ENCODE measurements at places on chromosomes 2 and 18. TPM values are rescaled to one million over a fixed set of nuclear protein-coding genes. Genes with fewer than 3 reads are reported as not detected.

Gene RND3
- 55.8 TPM for total RNA-seq

Gene RBM44
- 0.71 TPM for total RNA-seq

GRCh38 chr2:127015106-127015910, 91.6 kb downstream of the BIN1 start:
- no peak for DNase-seq

DNA sequence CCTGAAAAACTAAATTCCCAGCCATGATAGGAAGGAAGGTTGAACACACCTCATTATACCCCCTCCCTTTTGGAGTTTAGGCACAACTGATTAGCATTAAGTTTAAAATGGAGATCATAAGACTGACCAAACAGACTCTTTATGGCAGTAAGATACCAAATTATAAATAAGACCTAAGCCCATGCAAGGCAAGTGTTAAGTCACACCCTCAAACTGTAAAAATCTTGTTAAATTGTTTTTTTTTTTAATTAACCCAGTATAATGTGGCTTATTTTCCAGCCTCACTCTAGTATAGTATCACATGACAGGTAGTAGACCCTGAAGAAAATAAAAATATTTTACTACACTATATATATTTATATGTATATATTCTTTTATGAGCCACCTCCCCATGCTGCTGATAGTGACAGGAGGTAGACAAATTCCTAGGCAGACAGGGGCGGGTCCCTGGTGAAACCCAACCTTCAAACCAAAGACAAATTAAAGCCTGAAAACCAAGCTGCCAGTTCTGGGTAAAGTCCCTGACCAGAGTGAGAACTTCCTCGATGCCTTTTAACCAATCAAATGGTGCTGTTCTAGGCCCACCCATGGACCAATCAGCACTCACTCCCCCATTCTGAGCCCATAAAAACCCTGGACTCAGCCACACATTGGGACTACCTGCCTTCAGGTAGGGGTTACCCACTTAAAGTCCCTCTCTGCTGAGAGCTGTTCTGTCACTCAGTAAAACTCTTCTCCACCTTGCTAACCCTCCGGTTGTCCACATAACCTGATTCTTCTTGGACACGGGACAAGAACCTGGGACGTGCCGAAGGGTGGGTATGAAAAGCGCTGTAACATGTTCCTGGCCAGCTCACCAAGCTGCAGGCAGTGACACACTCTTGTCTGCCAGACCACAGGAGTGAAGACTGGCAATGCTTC, 123.9 kb upstream of the B3GNT2 start:
- no peak for DNase-seq

DNA sequence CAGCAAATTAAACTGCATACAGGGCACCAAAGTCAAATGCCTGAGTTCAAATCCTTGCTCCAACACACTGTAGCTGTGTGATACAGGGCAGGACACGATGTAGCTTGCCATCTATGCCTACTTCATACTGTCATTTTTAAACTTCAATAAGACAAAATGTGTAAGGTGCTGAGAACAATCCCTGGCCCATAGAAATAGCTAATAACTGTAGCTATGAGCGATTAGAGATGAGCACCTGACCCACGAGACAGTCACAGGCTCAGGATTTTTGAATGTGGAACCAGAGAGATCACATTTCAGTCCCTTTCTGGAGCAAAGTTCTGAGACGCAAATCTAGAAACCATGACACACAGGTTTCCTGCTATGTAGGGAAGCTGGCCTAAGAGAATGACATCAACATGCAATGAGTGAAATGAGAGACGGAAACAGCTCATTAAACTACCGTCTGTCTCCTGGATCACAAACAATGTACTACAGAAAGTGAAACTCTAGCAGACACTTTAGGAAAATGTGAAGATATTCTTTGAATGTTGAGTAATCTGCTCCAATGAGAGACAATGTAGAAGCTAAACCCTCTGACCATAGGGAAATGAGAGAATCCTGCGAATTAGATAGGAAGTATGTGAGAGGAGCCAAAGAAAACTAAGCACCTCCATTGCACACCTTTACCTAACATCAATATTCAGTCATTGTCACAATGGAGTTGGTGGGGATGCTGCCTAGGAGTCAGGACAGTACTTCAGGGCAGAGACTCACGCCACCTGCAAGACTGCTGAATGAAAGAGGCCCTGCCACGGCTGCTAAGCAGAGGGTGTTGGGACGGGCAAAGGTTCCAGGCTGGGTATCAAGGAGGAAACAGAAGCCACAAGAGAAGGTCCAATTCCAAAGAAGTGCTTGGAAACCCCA, 25.5 kb downstream of the B4GALT6 start:
- DNase-seq, result no peak
